ENCODE measurements at places on chromosomes 1 and 21. TPM values are rescaled to one million over a fixed set of nuclear protein-coding genes. Genes with fewer than 3 reads are reported as not detected.

The DDX20 gene
- 12.6 TPM for total RNA-seq

The CDC73 gene
- total RNA-seq, result 61.4 TPM

The DYRK3 gene
- total RNA-seq, result 35.3 TPM

The POU3F1 gene
- 0.59 TPM for total RNA-seq

The BNIPL gene
- 0.88 TPM for total RNA-seq

The LENEP gene
- 1.5 TPM for total RNA-seq

The FCRL6 gene
- not detected for total RNA-seq

The EXOC8 gene
- total RNA-seq, result 12.7 TPM

The NEK2 gene
- 14.9 TPM for total RNA-seq

The CYP4Z1 gene
- total RNA-seq, result not detected

The IVL gene
- 0.50 TPM for total RNA-seq

The ERVH48-1 gene
- total RNA-seq, result not detected

The OR14K1 gene
- total RNA-seq, result not detected

The OR10Z1 gene
- not detected for total RNA-seq

The CCDC27 gene
- total RNA-seq, result not detected

The TSPEAR gene
- not detected for total RNA-seq

The NEGR1 gene
- total RNA-seq, result 0.17 TPM

The FUCA1 gene
- 3.3 TPM for total RNA-seq

The SPRR1B gene
- 328 TPM for total RNA-seq

The KRTAP12-2 gene
- not detected for total RNA-seq

The CELSR2 gene
- total RNA-seq, result 36.0 TPM

The DLGAP3 gene
- total RNA-seq, result 0.21 TPM

The CELF3 gene
- not detected for total RNA-seq

The PITHD1 gene
- total RNA-seq, result 36.9 TPM

The PCBP3 gene
- total RNA-seq, result 0.67 TPM

The ADORA1 gene
- 1.7 TPM for total RNA-seq
